ENCODE measurements at places on chromosomes 4 and X.

- no peak for DNase-seq
Observed at GRCh38 chr4:82461710-82462109, 31.3 kb downstream of the ENOPH1 start.

- DNase-seq: no peak
Observed at GRCh38 chr4:107452717-107453630, 267.1 kb downstream of the PAPSS1 start.

DNA sequence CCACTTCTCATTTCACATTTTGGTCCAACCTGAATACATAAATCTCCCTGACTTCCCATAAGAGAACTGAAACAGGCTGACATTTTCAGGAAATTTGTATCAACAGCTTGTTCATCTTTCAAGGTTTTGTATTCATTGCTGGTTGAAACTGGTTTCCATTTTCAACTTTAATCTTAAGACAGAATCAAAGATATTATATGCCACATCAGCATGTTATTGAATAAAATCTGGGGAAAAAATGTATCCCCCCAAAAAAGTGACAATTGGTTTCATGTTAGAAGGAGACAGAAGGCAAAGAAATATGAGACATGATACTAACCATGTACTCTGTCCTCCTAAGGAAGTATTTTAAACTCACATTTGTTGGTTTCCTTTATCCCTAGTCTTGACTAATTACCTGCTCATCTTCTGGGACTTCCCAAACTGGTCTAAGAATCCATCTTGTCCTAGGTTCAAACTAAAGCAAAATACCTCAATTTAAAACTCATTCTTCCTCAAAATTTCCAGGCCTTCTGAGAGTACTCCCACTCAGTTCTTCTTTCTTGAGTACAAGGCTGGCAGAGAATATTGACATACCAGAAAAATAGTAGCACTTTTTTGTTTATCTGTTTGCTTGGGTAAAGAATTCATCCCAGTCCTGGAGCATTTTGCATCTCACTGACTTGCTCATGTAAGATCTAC lies 3.1 kb upstream of the ANTXR2 start:
- no peak for DNase-seq

DNA sequence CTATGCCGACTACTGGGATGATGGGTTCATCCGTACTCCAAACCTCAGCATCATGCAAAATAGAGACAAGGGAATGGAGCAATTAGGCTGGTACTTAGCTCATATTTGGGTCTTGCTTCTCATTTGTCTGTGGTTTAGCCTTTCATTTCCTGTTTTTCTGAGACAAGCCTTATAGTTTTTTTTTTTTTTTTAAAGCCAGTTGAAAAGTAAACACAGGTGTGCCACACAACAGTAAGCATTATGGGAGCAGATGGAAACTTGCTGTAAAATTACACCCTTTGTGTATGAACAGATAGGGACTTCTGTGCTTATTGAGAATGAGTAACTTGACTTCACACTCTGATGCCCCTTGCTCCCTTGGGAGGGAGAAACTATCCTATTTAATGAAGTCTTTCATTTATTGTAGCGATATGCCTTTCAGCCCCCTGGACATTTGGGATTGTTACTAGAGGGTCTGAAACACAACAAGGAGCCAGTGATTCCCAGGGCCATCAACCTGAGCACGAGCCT lies 13.7 kb downstream of the RASSF6 start:
- no peak for DNase-seq

DNA sequence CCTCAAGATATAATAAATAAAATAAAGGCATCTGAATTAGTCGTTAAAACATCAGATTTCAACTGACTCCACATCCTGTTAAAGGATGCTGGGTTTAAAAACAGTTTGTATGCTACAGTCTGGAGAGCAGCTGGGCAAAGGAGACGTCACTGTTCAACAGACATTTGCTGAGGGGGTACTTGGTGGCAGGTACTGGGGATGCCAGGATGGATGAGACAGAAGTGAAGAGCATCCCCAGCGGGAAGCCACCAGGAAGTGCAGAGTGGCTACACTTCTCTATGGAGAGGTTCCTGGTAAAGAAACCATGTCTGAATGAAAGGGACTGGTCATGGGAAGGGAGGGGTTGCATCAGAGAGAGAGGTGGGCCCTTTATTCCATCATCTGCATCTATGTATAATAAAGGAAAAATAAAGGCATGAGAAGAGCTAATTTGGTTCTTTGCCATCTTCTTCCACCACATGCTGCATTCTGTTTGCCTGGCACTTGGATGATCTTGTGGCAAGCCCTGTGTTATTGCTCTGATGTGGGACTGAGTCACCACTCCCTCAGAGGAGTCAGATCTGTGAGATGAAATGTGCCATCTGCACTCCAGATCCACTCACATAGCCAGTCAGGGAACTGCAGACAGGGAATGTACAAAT lies 145.0 kb downstream of the SOWAHB start:
- no peak for DNase-seq

Data from activated CD8-positive, alpha-beta memory T cell treated with anti-CD3 and anti-CD28 coated beads for 1 hour (primary cell).